ENCODE measurements at places on chromosomes 5 and 9. TPM values are rescaled to one million over a fixed set of nuclear protein-coding genes. Genes with fewer than 3 reads are reported as not detected.

The LNPEP gene
- 15.8 TPM for total RNA-seq

The PAEP gene
- not detected for total RNA-seq

The SLC2A6 gene
- 3.9 TPM for total RNA-seq

The SLC34A3 gene
- total RNA-seq, result not detected

The PRRX2 gene
- 0.08 TPM for total RNA-seq

The DNAJB5 gene
- total RNA-seq, result 2.1 TPM

The ACSL6 gene
- total RNA-seq, result 7.4 TPM

The RGS7BP gene
- total RNA-seq, result 1.9 TPM

DNA sequence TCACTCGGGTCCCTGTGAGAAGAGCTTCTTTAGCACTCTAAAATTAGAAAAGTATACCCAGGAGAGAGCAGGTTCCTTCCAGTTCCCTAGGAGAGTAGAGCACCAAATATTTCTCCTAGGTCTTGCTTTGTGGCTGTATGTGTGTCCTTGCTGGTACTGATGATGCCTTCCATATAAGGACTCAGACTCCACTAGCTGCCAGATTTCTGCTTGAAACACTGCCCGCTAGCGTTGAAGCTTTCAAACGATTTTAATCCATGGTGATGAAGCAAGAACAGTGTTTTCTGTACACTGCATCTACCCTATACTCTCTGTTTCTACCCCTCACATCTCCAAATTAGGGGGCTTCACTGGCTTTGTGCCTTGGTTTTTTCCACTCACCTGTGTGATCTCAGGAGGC, 2.4 kb upstream of the SMC2 start:
- peaks cover 22% of the 10 kb centered on the region for H3K4me1 ChIP-seq
- H3K27ac ChIP-seq, result no peak overlapping the region
- H3K4me3 ChIP-seq, result no peak overlapping the region
- no peak for DNase-seq

DNA sequence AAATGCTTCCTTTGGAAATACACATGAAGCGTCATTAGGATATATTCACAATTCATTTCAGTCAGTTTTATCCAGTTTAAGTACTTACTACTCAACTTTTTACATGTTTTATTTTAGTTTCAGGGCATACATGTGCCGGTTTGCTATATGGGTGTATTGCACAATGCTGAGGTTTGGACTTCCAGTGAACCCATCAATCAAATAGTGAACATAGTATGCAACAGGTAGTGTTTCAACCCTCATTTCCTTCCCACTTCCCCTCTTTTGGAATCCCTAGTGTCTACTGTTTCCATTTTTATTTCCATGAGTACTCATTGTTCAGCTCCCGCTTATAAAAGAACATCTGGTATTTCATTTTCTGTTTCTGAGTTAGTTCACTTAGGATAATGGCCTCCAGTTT, 74.7 kb downstream of the TMEM161B start:
- no peak for DNase-seq
- no peak overlapping the region for H3K4me3 ChIP-seq
- H3K4me1 ChIP-seq, result peaks cover 4% of the 10 kb centered on the region
- H3K27me3 ChIP-seq, result no peaks in the 10 kb centered on the region
- H3K27ac ChIP-seq, result no peak overlapping the region

DNA sequence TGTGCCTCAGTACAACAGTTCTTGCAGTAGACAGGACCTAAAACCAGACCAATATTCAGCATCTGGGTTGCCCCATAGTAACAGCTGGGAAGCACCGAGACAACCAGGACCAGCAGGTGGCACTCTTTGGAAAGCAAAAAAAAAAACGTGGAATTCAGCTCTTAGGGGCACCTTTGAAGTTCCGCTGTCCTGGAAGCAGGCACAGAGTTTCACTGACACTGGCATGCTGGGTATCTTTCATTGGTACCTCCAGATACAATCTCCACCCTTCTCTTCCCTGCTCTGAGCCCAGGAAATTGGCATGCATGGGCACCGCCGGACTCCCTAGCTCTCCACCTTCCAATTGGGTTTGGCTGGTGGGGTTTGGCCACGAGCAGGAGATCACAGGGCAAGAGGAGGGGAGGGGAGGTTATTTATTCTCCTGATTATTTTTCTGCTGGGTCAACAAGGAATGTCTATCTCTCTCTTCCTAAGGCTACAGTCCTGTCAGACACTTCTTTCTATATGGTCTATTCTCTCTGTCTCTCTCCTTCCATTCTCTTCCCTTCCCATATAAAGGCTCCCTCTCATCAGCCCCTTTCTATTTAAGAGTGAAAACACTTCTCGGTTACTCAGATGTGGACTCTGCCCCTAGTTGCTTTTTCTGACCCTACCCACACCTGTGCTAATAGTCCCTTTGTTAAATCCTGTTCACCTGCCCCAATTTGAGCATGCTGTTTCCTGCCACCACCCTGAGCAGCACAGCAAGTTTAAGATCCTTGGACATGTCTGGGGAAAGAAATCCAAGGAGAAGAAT, 1.9 kb upstream of the IDNK start:
- no peaks in the 10 kb centered on the region for H3K36me3 ChIP-seq
- H3K27me3 ChIP-seq, result no peaks in the 10 kb centered on the region
- DNase-seq, result peak; percentile 72
- H3K4me1 ChIP-seq, result peaks cover 28% of the 10 kb centered on the region
- peak overlapping the region; percentile 64 for H3K27ac ChIP-seq

- H3K27me3 ChIP-seq, result no peaks in the 10 kb centered on the region
- no peak overlapping the region for H3K4me3 ChIP-seq
- no peaks in the 10 kb centered on the region for H3K4me1 ChIP-seq
Observed at GRCh38 chr5:168447808-168448207, 38.5 kb upstream of the RARS1 start.

GRCh38 chr5:56319526-56320181, 86.5 kb upstream of the ANKRD55 start:
- H3K36me3 ChIP-seq, result no peaks in the 10 kb centered on the region
- no peak for DNase-seq
- H3K27ac ChIP-seq, result no peak overlapping the region
- no peak overlapping the region for H3K4me3 ChIP-seq
- no peaks in the 10 kb centered on the region for H3K4me1 ChIP-seq

GRCh38 chr9:80605129-80605528, 1033.4 kb downstream of the TLE4 start:
- H3K27me3 ChIP-seq, result no peaks in the 10 kb centered on the region
- no peak overlapping the region for H3K27ac ChIP-seq
- no peaks in the 10 kb centered on the region for H3K4me1 ChIP-seq
- no peak for DNase-seq
- H3K4me3 ChIP-seq, result no peak overlapping the region
- H3K36me3 ChIP-seq, result no peaks in the 10 kb centered on the region

Measured in liver (tissue), 10 donors.